ENCODE measurements at places on chromosomes 12 and 14.

DNA sequence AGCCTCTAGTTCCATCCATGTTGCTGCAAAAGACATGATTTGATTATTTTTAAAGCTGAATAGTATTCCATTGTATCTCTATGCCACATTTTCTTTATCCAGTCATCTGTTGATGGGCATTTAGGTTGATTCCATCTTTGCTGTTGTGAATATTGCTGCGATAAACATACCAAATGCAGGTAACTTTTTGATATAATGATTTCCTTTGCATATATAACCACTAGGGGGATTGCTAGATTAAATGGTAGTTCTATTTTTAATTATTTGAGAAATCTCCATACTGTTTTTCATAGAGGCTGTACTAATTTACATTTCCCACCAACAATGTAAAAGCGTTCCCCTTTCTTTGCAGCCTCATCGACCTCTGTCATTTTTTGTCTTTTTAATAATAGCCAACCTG, 342.5 kb downstream of the MDGA2 start:
- no peaks in the 10 kb centered on the region for H3K4me1 ChIP-seq
- no peaks in the 10 kb centered on the region for H3K27me3 ChIP-seq
- no peak overlapping the region for H3K4me3 ChIP-seq
- DNase-seq, result no peak
- no peak overlapping the region for H3K27ac ChIP-seq

- DNase-seq, result no peak
- H3K4me1 ChIP-seq, result no peaks in the 10 kb centered on the region
- no peak overlapping the region for H3K4me3 ChIP-seq
- H3K36me3 ChIP-seq, result no peaks in the 10 kb centered on the region
- H3K27me3 ChIP-seq, result no peaks in the 10 kb centered on the region
Measured at GRCh38 chr12:58889557-58889956, 30.7 kb downstream of the LRIG3 start.

GRCh38 chr12:1932264-1932777, 13.9 kb upstream of the CACNA2D4 start:
- no peaks in the 10 kb centered on the region for H3K36me3 ChIP-seq
- no peak overlapping the region for H3K27ac ChIP-seq
- no peak overlapping the region for H3K4me3 ChIP-seq
- H3K27me3 ChIP-seq, result no peaks in the 10 kb centered on the region
- DNase-seq, result no peak

DNA sequence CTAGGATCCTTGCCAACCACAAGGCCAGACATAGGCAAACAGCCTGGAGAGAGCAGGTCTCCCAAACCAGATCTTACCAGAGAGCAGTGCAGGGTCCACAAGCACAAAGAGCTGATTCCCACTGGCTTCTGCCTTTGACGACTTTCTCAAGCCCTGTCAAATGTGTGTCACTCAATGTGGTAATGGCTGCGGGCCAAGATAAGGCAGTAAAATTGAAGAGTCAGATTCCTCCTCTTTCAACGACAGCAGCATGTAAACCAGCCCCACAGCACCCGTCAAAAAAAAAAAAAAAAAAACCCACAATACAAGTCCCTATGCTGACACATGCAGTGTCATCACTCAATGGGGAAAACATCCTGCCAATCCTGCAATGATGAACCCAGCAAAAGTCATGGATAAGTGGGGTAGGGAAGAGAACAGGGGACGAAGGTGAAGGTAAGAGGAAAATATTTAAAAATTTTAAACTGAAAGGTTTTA, at the start of gene STON2:
Gene STON2, minus strand, starts transcription at position 123 of the 477 bp plus-strand sequence. CDS start 1,942 bp downstream, outside the sequence.
- no peak within 1 kb of the TSS for H3K27ac ChIP-seq
- no peak within 1 kb of the TSS for H3K4me3 ChIP-seq
- no peak for DNase-seq
- peaks cover 19% of the 10 kb centered on the region for H3K4me1 ChIP-seq
- peaks cover 12% of the 10 kb centered on the region for H3K27me3 ChIP-seq

- no peaks in the 10 kb centered on the region for H3K36me3 ChIP-seq
- no peak for DNase-seq
- H3K4me3 ChIP-seq, result no peak overlapping the region
Measured at GRCh38 chr14:37093364-37093763, 79.0 kb downstream of the SLC25A21 start.

GRCh38 chr12:107847830-107848229, 73.3 kb downstream of the ASCL4 start:
- H3K27ac ChIP-seq, result no peak overlapping the region
- H3K4me1 ChIP-seq, result peaks cover 2% of the 10 kb centered on the region
- no peaks in the 10 kb centered on the region for H3K36me3 ChIP-seq
- DNase-seq, result no peak
- no peak overlapping the region for H3K4me3 ChIP-seq
